ENCODE measurements at places on chromosomes 2 and 18.

GRCh38 chr2:237627441-237628246 lies at the start of gene LRRFIP1:
Gene LRRFIP1, plus strand, starts transcription at chr2:237627587. Its CDS starts 58 bp downstream, at chr2:237627645.
- no peak for DNase-seq

- DNase-seq: no peak
These were observed 27.2 kb downstream of the FAHD2B start for GRCh38 chr2:97067279-97068004.

DNA sequence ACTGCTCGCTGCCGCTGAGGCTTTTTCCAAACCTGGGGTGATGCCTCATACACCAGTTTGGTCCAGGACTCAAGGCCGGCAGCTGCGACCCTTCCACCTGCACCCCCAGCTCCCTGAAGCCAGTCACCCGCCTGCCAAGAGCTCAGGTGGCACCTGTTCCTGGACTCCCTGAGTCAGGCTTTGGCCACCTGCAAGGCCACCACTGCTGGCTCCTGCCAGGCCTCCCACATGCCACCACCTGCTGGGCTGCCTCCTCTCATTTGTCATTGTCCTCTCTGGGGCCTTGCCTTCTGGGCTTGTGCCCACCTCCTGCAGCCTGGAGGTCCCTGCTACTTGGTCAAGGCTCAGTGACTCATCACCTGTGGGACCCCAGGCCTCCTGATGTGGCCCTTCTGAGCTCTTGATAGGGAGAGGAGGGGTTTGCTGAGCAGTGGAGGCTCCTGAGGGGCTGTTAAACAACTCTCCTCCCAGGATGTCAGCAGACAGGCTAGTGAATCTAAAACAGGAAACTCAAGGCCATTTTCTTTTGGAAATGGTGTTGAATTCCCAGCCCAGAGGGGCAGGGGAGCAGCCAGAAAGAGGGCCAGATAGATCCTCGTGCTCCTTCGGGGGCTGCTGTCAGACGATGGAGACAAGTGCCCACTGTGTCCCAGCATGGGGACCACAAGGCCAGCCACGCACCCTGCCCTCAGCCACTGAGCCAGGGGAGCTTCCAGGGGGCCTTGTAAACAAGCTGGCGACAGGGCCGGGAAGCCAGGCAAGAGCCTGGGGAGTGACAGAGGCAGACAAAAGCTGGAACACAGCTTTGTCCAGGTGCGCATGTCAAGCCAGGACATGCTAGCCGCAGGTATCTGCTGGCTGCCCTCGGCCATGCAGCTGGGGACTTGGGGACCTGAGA lies 416.8 kb downstream of the LRATD1 start:
- DNase-seq: no peak

GRCh38 chr18:55878224-55878623 lies 290.2 kb upstream of the TCF4 start:
- no peak for DNase-seq

GRCh38 chr2:240911641-240912265 lies 5.6 kb downstream of the CROCC2 start:
- no peak for DNase-seq

- no peak for DNase-seq
These were observed 487.0 kb downstream of the TNS1 start for GRCh38 chr2:217515615-217516309.

DNA sequence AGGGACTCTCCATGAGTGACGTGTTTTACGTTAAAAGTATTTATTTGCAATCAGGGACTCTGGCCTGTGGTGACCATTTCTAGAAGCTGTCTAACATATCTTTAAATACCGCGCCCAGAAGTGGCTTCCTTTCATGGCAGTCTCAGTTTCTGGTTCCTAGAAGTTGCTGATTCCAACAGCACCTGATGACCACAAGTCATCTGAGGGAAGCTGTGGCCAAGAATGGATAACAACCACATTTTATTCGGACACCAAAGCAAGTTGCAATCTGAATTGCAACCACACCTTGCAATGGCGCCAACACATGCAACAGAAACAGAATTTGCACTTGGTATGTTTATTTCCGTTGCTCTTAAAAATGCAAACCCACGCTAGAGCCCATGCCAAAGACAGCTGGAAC lies 33.1 kb downstream of the MEX3C start:
- no peak for DNase-seq

GRCh38 chr18:49499046-49499637 lies 12.1 kb upstream of the C18orf32 start:
- DNase-seq: no peak
